Fibroblast of gingiva (primary cell): ENCODE measurements at places on chromosomes 6 and 20.

DNA sequence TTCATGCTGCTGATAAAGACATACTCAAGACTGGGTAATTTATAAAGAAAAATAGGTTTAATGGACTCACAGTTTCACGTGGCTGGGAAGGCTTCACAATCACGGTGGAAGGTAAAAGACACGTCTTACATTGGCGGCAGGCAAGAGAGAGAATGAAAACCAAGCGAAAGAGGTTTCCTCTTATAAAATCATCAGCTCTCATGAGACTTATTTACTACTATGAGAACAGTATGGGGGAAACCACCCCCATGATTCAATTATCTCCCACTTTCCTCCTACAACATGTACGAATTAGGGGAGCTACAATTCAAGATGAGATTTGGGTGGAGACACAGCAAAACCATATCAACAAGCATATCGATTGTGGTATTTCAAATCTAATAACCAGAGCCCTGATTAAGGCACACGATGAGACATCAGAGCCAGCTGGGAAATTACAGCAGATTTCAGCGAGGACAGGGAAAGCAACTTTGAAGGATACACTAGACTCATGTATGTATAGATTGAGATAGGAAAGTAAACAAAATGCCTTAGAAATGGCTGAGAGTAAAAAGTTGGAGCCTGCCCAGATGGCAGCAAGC lies 129.8 kb upstream of the GJE1 start:
- no peak for DNase-seq

GRCh38 chr20:36585410-36586125 lies 12.2 kb downstream of the TGIF2 start:
- DNase-seq = peak; percentile 49

GRCh38 chr20:48689388-48689787 lies 138.4 kb downstream of the PREX1 start:
- no peak for DNase-seq

- peak; percentile 13 for DNase-seq
These were observed 179.8 kb downstream of the SOD2 start for GRCh38 chr6:159513074-159513720.

DNA sequence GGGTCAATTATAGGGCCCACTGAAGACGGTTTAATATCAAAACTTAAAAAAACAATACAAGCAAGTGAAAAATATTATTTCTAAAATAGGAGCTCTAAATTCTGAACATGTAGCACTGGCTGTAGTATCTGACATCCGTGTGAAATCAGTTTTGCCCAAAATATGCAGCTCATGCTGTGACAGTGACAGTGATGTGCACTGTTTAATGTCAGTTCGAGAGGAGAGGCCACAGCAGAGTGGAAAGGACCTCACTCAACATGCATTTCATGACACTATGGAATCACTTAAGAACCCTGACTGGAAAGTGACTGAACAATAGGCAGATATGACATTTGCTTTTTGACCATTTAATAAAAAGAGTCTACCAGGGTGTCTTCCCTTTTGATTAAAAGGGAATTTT lies 397.0 kb downstream of the FRK start:
- DNase-seq = no peak

GRCh38 chr20:57649617-57650015 lies 29.4 kb upstream of the ZBP1 start:
- DNase-seq = no peak

DNA sequence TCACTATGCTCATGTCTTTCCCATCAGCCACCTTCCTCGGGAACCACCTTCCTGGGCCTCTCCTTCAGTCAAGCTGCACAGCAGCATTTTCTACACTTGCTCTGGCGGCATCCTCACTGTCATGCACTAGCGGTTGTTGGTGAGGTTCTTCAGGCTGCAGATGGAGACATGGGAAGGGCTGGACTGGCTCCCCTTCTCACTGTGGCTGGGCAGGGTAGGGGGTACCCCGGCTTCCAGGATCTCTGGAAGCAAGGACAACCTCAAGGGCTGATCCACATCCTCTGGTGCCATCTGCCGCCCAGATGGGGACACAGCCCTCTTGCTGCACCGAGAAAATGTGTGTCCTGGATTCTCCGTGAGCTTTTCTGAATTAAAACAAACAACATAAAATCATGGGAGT lies 180.1 kb upstream of the RNF24 start:
- DNase-seq = no peak

DNA sequence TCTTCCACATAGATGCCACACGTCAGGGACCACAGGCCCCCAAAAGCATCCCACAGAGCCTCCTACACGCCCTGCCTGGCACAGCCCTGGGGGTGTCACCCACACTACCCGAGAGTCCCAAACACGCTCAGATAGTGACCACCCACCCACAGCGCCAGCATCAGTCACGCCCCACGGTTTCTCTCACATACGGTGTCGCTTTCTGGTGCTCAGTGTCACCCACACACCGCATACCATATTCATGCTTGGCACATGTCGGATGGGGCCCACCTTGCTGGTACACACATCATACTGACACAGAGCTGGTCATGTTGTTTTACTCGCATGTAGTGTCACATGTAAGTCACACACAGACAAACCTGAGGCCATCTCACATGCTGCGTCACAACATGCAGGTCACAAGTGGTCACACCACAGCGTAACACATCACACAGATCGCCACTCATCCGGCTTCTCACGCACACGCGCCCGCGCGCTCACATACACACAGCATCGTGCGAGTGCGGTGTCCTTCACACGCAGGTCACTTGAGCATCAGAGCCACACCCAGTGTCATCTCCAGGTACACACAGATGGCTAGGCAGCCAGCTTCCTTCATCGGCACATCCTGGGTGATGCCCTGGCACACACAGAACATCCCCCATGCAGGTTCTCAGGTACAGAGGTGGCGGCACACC lies 3.4 kb downstream of the TEAD3 start:
- no peak for DNase-seq

DNA sequence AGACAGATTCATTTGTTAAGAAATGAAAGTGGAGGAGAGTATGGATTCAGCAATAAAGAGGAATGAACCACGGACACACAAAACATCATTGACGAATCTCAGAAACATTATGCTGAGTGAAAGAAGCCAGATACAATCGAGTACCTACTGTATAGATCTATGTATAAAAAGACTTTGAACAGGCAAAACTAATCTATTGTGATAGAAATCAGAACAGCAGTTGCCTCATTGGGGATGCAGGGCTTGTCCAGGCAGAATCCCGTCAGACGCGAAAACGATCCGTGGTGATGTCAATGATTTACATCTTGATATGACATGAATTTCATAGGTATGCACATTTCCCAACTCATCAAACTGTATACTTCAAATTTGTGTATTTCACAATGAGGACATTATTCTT lies 265.2 kb downstream of the CBLN4 start:
- DNase-seq = no peak

- DNase-seq = no peak
These were observed 43.4 kb downstream of the SLC22A2 start for GRCh38 chr6:160215232-160215631.

- no peak for DNase-seq
These were observed 22.9 kb upstream of the JAG1 start for GRCh38 chr20:10696650-10697049.

GRCh38 chr6:132392792-132393191 lies 8.5 kb downstream of the MOXD1 start:
- no peak for DNase-seq

DNA sequence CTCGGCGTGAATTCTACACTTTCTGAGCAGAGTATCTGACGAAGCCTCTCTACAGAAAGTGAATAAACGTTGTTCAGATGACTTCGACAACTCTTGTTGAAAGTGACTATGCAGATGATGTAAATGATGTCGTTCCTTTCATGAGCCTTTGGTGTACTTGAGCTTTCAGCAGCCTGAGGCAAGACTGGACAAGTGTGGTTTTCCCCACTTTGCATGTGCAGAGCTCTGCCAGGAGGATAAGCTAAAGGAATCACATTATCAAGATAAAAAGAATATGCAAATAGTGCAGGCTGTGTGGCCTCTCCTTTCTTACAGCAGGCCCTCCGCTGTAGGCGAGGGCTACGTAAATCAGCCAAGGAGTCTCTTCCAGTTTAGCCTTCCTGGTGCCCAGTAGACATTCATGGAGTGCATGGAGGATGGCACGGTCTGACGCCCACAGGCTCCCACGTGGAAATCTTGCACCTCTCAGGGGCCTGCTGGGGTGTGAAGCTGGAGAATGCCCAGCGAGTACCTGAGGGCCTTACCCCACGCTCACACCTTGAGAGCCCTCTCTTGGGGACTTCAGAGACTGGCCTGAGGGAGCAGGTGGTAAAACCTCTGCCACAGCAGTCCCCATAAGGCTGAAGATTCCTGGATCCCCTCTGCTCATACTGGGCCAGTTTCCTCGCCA lies 54.9 kb downstream of the RPP40 start:
- no peak for DNase-seq

DNA sequence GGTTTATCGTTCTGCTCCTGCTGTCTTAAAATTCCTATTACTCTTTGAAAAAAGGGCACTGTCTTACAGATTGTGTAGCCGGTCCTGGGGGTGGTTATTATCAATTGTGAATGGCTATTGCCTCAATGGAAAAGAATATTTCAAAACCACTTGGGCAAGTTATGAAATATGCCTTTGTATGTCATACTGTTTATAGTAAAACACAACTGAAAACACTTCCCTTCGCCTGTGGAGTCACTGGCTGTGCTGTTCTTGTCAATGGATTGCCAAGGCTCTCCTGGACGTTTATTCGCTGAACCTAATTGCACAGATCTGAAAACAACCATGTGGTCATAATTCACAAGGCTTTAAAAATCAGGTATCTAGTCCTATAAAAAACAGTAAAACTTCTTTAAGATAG lies 47.8 kb upstream of the TAGAP start:
- DNase-seq = peak; percentile 19

GRCh38 chr20:46899621-46900020 lies 5.0 kb downstream of the EYA2 start:
- DNase-seq = no peak

DNA sequence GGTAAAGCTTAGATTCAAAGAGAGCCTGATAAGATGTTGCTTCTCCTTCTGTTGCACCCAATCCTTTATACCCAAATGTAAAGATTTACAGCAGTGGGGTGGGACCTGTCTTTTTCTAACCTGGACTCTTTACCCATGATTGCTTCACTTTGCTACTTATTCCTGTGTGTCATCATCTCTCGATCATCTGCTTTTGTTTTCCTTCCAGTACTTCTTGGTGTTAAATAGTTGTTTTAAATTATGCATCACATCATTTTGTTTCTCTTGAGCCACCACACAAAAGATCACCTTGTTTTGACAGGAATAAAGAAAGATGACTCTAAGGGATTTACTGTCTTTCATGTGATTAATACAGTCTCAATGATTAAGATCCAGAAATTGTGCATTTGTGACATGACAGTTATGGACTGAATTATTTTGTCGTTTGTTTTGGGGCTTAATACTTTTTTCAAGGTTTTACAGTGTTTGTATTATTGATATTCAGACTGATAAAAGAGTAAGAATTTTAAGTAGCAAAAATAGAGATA lies 123.1 kb downstream of the CDKAL1 start:
- DNase-seq = no peak

- DNase-seq = no peak
These were observed 244.7 kb upstream of the BTBD3 start for GRCh38 chr20:11672959-11673358.

DNA sequence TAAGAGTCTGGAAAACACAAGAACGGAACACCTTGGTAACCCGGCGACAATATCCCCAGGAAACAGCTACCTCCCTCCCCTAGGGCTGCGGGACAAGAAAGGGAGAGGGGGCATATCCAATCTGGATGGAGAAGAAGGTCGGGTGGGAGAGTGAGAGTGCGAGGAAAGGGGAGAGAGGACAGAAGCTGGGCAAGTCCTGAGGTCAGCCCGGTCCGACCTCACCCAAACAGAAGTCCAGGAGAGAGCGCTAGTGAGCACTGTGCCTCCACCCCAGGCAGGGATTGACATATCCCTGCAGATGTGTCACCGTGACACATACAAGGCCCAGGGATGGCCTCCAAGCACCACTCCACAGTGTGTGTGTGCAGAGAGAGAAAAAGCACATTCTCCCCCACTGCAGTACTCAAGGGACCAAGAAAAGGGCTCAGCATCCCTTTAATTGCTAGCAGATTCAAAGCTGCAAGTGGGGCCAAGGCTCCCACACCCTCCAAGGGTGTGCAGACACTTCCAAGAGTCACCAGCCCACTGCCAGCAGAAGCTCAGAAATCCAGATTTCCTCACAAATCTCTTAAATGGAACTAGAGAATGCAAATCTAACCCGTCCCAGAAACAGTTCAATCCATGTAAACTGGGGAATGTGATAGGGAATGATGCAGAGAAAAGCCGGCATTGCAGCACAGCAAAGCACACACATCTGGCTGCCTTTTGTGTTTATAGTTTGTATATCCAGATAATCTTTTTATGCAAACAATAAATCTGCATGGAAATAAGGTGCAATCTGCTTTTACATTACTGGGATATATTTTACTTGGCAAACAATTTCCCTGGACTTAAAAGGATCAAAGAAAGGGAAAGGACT lies 3.1 kb downstream of the PXDC1 start:
- peak; percentile 96 for DNase-seq

GRCh38 chr6:169168302-169168630 lies 85.4 kb downstream of the THBS2 start:
- DNase-seq = no peak

DNA sequence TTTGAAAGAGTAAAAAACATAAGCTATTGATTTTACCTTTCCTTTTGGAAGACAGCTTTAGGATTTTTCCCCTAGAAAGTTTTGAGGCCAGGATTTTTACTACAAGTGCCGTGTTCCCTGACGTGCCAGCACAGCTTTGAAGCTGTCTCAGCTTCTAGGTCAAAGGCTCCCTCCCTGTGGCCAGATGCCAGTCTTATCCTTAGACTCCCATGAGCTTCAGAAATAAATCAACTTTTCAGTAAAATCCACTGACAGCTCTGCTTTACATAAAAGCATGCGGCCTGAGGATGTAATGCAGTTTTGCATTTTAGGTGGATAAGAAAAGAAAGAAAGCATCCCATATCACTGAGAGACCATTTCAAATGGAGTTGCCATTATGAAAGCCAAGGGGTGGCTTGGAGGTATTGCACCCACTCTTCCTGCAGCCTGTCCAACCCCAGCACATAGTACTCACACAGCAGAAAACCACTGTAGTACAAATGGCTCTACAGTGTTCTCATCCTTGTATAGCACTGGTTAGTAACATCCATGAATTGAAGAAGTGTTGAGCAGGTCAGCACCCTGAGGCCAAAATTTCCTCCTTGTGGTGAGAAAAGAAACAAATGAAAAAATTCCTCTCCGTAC lies 15.2 kb upstream of the ATXN1 start:
- no peak for DNase-seq

GRCh38 chr20:47999166-47999565 lies 213.9 kb upstream of the SULF2 start:
- no peak for DNase-seq

- DNase-seq = peak; percentile 65
These were observed 53.5 kb downstream of the ZDHHC14 start for GRCh38 chr6:157434349-157435033.
